ENCODE measurements at places on chromosomes 5 and 9.

DNA sequence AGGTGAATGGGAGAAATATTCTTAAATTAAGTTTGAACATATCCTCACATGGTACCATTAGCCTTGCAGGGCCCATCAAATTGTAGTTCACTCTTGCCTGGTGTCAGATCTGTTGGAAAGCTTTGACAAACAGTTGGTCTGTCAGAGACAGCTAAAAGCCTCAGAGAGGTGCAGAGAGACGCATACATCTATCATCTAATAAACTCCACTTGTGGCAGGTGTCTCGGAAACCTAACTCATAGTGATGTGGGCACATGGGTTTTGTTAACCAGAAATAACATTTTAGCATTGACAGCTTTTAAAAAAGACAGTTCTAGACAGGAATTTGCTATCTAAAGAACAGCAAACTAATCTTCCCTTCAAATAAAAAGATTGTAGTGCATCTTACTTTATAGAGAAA lies 315.9 kb downstream of the KDM4C start:
- no peak for DNase-seq

DNA sequence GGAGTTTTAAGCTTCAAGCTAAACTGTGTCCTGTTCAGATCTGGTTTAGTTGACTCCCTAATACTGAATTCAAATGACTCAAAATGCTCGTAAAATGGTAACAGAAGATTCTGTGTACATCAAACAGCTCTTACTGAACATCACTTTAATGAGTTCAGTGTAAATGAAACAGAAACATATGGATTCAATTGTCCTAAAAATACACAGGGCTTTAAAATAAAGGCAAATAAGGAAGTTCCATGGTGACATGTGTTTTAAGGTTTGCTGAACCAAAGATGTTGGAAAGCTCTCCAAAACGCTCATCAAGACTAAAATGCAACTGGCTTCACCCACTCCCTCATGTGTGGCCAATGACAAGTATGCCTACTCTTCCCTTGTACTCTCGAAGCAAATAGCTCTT lies 340.0 kb upstream of the PIK3R1 start:
- no peak for DNase-seq

- DNase-seq, result no peak
Measured at GRCh38 chr9:132418726-132419363, 8.8 kb downstream of the CFAP77 start.

DNA sequence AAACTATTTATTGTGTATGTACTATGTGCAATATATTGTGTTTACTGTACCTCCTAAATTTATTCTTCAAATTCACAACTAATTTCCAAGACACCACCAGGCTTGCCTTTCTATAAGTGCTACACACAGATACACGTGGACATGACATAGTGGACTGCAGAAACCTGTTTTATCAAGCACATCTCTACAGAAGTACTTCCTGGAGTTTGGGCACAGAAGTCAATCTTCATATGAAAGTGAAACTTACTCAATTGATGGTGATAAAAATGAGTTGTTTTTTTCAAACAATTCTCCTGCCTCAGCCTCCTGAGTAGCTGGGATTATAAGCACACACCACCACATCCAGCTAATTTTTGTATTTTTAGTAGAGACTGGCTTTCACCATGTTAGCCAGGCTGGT lies 57.6 kb downstream of the NLN start:
- no peak for DNase-seq

DNA sequence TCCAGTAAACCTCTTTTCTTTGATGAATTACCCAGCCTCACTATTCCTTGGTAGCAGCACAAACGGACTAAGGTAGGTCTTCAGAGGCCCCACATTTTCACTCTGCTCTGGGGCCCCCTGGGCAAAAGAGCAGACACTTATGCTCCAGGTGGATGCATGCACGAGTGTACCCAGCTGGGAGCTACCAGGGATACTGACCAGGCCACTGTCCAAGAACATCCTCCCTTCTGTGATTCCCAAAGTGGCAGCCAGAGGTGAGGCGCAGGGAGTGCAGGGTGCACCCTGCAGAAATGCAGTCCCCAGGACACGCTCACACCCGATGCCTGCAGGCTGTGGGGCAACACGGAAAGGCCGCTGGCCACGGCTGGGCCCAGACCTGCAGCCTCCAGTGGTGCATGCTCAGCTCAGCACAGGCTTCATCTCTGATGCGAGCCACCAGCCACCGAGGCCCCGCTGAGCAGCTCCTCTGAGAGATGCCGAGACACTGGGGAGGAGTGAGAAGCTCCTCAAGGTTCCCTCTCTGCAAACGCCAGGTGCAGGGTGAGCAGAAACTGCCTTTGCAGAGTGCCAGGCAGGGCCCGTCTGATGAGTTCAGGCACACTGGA lies 48.1 kb upstream of the OLFM1 start:
- no peak for DNase-seq

DNA sequence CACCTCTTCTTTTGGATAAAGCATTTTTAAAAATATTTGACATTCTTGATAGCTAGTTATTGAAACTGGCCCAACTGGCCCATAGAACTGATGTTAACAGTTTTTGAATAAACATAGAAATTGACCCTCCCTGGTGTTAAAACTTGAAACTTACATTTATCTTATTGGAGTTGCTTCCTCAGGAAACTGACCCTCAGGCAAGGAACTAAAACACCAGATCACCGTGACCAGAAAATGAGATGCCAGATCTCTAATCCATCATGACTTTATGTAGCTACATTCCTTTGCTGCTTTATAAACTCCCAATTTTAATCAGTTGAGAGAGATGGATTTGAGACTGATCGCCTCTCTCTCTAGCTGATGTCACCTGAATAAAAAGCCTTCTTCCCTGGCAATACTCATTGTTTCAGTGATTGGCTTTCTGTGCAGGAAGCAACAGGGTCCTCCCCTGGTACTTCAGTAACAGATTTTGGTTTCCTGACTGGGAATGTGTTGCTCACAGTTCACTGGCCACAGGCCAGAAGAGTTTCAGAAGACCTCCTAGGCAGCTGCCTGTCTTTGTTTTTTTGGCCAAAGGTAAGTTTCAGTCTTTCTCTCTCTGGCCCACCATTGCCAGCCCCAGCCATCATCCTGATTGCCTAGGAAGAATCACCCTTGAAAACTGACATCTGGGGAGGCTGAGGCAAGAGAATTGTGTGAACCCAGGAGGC lies 212.4 kb downstream of the DTWD2 start:
- no peak for DNase-seq

- no peak for DNase-seq
Measured at GRCh38 chr9:9914174-9914573, 698.6 kb downstream of the PTPRD start.

DNA sequence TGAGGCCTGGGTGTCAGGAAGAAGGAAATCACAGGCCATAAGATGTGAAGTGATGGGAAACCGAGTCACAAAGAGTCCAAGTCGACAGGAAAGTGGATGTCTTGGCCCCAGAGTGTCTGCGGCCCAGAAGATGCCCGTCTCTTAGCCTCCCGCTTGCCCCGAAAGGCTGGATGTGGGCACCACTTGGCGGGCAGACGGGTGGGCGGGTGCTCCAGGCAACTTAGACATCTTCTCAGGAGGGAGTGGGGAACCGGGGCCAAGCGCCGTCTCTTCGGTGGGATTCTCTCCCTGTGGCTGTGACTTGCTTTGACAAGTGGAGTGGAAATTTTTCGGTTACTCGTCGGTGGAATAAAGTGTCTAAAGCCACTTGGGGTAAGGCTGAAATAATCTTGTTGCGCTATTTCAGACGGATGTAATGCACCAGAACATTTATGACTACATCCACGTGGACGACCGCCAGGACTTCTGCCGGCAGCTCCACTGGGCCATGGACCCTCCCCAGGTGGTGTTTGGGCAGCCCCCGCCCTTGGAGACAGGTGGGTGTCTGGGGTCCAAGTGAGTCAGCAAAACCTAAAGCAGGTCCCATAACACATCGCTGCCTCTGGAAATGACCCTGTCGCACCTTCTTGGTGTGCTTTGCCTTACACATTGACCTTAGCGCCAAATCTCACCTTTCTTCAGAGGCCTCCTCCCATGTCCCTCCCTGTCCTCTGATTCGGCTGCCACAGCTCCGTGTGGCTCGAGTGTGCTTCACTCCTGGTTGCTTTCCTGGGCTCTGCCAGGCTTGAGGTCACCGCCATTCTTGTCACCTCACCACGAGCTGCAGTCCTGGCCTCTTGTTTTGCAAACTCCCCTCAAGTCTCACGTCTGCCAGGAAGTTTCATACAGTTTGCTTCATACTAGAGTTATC lies 20.4 kb upstream of the EXOC3 start:
- DNase-seq, result no peak

DNA sequence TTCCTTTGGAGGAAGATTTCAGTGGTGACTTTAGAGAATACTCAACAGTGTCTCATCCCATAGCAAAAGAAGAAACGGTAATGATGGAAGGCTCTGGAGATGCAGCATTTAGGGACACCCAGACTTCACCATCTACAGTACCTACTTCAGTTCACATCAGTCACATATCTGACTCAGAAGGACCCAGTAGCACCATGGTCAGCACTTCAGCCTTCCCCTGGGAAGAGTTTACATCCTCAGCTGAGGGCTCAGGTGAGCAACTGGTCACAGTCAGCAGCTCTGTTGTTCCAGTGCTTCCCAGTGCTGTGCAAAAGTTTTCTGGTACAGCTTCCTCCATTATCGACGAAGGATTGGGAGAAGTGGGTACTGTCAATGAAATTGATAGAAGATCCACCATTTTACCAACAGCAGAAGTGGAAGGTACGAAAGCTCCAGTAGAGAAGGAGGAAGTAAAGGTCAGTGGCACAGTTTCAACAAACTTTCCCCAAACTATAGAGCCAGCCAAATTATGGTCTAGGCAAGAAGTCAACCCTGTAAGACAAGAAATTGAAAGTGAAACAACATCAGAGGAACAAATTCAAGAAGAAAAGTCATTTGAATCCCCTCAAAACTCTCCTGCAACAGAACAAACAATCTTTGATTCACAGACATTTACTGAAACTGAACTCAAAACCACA lies 67.4 kb downstream of the VCAN start:
- DNase-seq, result no peak
